ENCODE measurements at places on chromosomes 4 and X.

DNA sequence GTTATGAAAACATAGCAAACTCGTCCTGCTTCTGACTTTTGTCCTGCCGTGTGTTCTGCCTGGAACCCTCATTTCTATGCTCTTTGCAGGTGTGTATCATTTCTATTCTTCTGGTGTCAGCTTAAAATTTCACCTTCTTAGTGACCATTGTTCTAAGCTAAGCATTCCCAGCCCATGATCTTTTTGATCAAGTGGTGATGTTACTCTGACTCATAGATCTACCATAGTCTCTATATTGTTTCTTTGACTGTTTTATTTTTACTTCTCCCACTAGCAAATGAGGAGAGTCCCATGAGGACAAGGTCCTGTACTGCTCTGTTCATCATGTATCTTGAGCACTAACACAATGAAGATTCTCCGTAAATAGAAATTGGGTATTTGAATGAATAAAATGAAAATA, 14.1 kb upstream of the CXCL6 start:
- no peak for DNase-seq

DNA sequence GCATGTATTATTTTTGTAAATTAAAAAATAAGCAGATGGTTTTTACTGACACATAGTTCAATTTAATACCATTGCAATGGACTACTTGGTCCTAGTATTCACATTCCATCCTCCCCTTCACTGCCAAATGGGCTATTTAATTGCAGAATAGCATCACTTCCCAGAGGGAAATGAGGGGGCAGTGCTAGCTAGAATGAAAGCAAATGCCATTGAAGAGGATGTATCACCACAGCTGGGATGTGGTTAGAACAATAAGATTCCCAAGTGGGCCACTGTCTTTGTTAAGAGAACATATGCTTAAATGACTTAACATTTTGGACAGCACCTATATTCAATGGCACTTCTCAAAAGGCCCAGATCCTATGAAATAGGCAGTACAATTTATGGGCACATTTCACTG, 224.7 kb downstream of the RBMX2 start:
- peak; percentile 21 for DNase-seq

- DNase-seq = no peak
Observed at GRCh38 chr4:183337349-183337748, 15.1 kb upstream of the CLDN24 start.

DNA sequence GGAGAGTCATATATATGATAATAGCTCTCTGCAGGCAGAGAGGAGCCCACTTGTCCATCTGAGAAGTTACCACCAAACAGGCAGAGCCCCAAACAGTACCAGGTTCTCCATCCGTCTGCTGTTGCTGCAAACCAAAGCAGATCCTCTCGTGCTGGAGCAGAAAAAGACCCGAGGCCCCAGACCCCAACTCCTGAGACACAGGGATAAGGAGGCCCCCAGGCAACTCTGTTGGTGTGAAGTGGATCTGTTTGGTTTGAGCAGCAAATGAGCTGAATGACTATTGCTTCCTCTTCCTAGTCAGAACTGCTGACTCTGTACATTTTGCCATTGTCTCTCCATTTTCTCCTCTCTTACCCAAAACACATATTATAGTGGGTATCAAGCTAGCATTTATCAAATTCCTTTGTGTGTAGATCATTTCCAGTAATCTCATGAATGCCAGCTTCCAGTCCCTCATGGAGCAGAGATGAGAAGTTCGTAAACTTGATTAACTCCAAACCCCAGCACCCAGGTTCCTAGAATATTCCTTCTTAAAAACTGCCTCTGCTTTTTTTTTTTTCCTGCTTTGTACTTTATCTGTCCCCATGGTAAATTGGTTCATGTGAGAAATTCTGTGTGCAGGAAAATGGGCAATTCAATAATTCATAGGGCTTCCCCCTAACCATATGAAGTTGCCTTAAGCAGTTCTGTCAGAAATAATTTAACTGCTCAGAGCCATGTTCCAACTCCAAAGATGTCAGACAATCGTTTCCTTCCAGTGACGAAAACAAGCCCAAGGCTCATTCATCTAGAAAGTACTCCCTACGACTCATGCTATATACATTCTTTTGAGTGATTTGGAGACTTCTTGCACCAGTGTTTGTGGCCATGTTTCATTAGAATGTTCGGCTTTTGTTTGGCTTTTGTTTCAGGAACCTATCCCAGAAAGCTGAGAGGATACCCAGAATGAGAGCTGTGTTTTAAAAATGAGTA, 98.6 kb upstream of the ATXN3L start:
- no peak for DNase-seq

GRCh38 chr4:8699479-8700145, 107.0 kb downstream of the CPZ start:
- DNase-seq = no peak

DNA sequence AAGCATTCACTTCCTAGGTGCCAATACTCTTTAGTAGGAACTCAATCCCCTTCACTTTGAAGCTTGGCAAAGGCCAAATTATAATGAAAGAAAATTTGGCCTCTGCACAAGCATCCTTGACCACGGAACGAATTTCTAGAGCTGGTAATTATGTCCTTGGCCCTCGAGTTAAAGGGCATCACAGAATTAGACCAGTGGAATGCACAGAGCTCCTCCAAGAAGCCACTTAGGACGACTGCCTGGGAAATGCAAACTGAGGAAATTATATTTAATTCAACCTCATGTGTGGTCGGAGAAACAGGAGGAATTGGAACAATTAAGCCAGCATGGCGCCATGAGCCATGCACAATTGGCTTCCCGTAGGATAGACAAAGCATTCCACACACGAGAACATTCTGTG, 59.3 kb downstream of the NLGN4X start:
- DNase-seq = no peak
